ENCODE measurements at places on chromosomes 7 and 10.

DNA sequence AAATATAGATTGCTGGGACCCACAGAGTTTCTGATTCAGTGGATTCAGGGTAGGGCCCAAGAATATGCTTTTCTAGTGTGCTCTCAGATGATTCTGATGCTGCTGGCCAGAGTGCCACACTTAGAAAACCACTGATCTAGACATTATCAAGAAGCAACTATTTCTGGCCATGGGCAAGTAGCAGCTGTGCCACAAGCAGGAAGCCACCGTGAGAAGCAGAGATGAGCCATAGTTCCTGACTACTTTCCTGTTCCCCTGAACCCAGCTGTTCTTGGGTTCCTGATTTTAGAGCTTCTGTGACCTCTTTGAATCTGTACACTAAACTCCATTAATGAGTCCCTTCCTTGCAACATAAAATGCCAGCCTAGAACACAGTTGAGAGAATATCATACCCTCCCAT lies 38.1 kb upstream of the PIK3AP1 start:
- DNase-seq, result no peak

DNA sequence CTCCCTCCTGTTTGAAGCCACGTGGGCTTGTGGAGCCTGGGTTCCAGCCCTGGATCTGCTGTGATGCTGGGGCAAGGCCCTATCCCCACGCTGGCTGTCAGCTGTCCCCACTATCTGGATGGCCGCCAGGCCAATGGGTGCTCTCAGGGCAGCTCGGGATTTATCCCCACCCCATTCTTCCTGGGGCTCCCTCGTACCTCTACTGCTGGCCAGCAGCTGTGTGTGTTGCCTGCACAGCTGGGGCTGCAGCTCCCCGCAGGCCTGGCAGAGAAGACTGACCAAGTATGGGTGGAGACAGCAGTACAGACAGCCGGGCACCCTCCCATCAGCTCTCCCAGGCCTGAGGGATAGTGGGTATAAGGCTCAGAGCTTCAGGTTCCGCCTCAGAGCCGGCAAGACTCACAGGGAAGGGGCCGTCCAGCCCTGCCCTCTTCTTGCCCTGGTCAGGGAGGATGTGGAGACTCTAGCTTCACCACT lies 13.6 kb downstream of the CLIP2 start:
- no peak for DNase-seq

GRCh38 chr10:61029411-61029810 lies 85.4 kb upstream of the RHOBTB1 start:
- no peak for DNase-seq

GRCh38 chr10:100129424-100129823 lies 47.8 kb upstream of the CPN1 start:
- DNase-seq, result no peak

GRCh38 chr10:15360566-15360965 lies 10.5 kb downstream of the FAM171A1 start:
- no peak for DNase-seq

DNA sequence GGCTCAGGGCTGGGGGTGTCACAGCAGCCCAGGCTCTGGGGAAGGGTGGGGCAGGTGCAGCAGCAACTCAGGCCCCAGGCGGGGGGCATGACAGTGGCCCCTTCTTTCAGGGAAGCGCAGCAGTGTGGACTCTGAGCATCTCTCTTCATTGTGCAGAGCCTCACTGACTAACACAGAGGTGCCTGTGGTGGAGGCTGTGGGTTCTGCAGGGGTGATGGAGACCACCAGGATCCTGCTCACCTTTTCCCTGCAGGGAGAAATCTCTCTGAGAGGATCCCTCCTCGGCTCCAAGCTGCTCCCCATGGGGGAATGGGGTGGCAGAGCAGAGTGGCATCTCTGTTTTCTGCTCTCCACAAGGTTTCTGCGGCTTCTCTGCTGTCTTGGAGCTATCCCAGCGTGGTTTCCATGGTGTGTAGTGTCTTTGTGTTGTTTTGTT lies 37.8 kb upstream of the SHH start:
- no peak for DNase-seq

- no peak for DNase-seq
Observed at GRCh38 chr10:111516144-111516543, 439.3 kb downstream of the ADRA2A start.

DNA sequence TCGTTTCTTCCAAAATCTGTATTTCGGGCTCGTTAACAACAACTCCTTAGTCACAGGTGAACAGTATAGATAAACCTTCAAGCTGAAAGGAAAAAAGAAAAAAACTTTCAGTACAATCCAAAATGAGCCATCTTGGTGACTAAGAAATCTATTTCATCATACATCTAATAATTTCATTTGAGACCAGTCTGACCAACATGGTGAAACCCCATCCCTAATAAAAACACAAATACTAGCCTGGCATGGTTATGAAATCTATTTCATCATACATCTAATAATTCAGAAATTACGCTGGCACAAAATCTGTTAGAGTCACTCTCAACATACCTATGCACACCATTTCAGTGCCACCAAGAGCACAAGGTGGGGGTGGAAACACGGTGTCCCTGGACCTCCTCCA lies 8.8 kb downstream of the DCLRE1C start:
- no peak for DNase-seq

GRCh38 chr7:5657901-5658300 lies 123.6 kb downstream of the RNF216 start:
- DNase-seq, result no peak
